ENCODE measurements at places on chromosomes 3 and 15.
A peak's percentile ranks its signal among the peaks of the same experiment; 100 is the strongest.

- DNase-seq, result no peak
Observed at GRCh38 chr3:148714521-148714920, 16.8 kb downstream of the AGTR1 start.

DNA sequence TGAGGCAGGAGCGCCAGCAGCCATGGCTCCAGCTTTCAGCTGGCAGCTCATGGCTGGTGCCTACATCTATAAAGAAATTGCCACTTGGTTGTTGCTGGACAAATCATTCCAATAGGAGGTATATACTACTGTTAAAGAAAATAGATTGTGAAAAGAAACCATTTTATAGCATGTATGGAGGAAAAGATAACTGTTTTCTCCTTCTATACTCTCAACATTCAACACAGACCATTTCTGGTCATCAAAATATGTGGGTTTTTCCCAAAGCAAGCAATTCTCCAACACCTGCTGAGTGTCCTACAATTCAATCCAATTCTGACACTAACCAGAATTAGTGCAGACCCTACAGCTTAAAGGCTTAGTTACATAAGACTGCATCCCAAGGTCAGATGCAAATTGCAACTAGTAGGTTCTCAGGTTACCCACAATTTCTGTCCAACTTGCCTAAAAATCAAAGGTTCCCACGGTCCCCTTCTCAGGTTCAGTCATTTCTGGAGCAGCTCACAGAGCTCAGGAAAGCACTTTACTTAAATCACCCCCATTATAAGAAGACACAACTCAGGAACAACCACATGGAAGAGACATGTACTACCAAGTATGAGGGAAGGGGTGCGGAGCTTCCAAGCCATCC, 42.4 kb upstream of the STRIT1 start:
- DNase-seq, result no peak

- no peak for DNase-seq
Observed at GRCh38 chr3:12158387-12159226, at the start of gene TIMP4. Gene TIMP4 (minus strand): TSS chr3:12158912. CDS start chr3:12158840, 72 bp downstream.

- DNase-seq, result peak; percentile 26
Observed at GRCh38 chr3:119305286-119305685, 11.1 kb downstream of the ARHGAP31 start.

GRCh38 chr15:41791547-41791937, 17.3 kb downstream of the MAPKBP1 start:
- no peak for DNase-seq

GRCh38 chr15:76576523-76577279, 240.1 kb downstream of the ISL2 start:
- no peak for DNase-seq

GRCh38 chr3:132004571-132004970, 30.2 kb downstream of the CPNE4 start:
- no peak for DNase-seq

DNA sequence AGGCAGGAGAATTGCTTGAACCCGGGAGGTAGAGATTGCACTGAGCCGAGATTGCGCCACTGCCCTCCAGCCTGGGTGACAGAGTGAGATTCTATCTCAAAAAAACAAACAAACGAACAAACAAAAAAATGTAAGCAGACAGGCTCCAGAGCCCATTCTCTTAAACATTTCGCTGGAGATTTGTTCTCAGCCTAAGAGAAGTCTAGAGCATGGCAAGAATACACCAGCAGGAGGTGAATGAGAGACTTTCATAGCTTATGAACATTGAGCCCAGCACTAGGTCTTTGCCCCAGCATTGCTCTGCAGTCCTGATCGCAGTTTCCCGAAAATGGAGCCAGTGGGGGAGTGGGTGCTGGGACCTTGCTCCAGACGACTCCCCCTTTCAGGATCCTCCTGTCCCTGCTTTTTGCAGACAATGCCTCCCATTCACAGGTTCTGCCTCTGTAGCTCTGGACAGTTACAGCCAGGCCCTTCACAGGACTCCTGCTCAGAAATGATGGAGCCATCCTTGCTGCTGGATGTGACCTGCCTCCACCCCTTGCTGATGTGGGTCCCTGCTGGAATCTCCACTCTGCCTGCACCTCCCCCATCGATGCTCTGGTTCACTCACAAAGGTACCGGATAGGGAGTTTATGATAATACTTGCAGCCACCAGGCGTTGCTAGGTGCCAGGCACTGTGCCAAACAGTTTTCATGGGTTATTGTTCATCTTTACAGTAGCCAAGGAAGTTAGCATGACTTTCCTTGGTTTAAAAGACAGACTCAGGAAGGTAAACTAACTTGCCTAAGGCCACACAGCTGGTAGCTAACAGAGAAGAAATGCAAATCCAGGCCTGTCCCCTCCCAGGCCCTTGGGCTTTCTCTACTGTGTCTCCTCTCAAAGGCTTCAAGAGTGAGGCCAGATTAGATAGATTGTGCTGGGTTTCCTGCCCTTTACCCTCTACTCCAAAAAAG, 329.7 kb upstream of the TLE3 start:
- DNase-seq, result no peak

DNA sequence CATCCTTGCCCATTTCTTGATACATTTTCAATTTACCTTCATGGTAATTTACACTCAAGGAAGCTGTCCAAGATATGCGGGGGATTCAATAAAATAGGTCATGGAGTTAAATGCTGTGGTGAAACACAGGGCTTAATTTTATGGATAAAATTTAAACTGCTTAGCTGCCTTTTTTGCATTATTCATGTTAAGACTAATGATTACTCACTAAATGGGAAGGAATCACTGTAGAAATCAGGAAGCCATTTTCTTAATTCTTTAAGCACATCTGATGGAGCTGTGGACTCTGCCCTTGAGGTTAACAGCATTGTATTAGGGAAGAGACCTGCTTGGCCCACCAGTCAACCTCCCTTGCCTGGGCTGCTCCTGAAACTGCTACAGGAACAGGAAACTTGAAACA, 62.5 kb upstream of the RBP1 start:
- DNase-seq, result no peak

DNA sequence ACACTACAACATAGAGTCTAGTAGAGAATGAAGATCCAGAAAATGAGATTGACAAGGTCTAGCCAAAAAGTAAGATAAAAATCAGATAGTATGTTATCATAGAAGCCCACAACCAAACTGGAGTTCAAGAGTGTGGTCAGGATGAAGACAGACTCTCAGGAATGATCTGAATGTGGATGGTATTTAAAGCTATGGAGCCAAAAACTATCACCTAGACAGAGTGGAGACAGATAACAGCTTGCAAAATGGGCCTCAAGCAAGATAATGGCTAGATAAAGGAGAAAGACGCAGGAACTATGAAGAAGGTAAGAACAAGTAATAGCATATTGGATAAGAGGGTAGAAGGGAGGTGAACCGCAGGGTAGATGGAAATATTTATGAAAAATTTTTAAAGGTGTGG, 35.4 kb downstream of the ZMAT3 start:
- no peak for DNase-seq

- no peak for DNase-seq
Observed at GRCh38 chr15:72354496-72354895, 21.3 kb downstream of the HEXA start.

GRCh38 chr15:33742306-33742705, 226.0 kb upstream of the CHRM5 start:
- no peak for DNase-seq

- DNase-seq, result peak; percentile 7
Observed at GRCh38 chr3:36197151-36197550, 183.2 kb upstream of the STAC start.

- no peak for DNase-seq
Observed at GRCh38 chr15:74453925-74454763, 6.8 kb downstream of the UBL7 start.

GRCh38 chr15:37907136-37907535, 27.3 kb upstream of the TMCO5A start:
- DNase-seq, result no peak

DNA sequence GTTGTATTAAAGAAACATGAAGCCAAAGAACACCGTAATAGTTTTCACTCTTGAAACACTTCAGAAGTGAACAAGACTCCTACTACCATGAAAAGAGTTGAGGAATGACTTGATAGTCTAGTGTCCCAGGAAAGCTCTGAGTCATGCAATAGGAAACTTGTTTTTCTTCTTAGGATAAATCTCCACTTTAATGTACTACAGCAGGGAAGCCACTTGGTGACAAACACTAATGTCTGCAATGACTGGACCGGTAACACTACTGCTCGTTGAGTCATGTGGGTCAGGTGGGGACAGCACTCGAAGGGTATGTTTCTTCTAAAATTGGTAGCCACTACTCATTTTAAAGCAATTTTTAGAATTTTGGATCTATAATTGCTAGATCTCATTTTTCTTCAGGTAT, 291.7 kb upstream of the CNTN3 start:
- DNase-seq, result no peak

DNA sequence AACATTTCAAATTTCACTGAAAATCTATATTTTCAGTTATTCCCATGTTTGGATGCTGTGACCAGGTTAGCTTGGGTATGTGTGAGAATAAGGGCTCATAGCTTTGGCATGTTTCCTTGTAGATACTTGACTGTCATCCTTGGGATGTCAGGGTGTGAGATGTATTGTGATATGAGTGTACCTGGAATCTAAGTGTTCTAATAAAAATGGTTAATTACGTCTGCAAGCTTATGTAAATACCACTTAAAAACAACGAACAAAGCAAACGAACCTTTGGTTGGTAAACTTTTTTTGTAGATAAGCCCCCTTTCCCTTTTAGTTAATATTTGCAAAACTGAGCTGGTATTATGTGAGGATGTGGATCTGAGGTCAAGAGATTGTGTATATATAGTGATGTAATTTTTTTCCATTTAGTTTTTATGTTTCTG, 63.5 kb downstream of the FNDC3B start:
- DNase-seq, result no peak

GRCh38 chr3:194198938-194199337, 63.0 kb downstream of the HES1 start:
- DNase-seq, result no peak

DNA sequence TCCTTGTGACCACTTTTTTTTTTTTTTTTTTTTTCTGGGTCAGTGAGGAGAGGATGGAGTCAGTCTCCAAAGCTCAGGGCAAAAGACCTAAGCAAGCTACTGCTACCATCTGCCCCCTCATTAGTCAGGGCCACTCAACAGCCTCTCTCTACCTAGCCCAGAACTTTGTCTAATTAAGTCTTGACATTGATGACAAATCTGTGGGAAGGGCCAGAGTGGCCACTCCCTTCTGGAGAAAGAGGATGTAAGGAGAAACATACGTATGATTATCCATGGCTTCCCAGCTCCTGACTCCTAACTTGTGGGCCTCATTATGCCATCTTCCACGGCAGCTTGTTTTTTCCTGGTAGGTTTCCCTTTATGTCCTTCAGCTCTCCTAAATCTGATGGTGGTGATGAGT, 37.9 kb downstream of the NR1I2 start:
- DNase-seq, result peak; percentile 8

- DNase-seq, result no peak
Observed at GRCh38 chr3:128858167-128858566, 21.3 kb upstream of the ACAD9 start.

- DNase-seq, result no peak
Observed at GRCh38 chr3:153768561-153769469, 352.4 kb upstream of the ARHGEF26 start.

- no peak for DNase-seq
Observed at GRCh38 chr3:126338790-126339288, 18.4 kb downstream of the KLF15 start.

DNA sequence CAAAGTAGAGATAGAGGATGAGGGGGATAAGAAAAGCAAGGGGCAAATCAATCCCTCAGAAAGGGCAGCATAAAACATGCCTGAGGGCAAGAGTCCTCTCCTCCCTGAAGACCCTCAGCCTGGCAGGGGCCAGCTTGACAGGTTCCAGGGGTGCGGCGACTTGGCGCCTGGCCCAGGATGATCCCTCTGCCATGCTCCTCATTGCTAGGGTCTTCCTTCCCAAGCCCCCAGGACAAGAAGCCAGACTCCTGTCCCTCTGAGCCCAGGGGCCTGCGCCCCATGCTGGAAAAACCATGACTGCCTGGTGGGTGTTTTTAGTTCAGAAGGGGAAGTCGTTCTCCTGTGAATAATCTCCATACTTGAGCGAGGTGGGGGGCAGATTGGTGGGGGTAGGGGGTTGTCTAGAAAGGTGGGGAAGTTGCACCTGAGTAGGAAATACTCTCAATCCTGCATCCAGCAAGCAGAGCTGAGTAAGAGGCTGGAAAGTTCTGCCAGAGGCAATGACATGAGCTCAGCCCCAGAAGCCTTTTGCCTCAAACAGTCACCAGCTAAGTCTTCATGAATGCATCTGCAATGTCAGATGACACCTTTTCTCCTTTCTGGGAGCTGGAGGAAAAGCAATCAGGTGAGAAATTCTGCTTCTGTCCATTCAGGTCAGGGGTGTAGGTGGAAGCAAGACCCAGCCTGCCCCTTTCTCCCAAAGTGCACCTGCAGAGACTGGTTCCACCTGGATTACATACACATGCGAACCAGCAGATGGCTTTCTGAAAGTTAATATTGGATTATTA, 18.3 kb downstream of the SLC12A8 start:
- DNase-seq, result no peak

DNA sequence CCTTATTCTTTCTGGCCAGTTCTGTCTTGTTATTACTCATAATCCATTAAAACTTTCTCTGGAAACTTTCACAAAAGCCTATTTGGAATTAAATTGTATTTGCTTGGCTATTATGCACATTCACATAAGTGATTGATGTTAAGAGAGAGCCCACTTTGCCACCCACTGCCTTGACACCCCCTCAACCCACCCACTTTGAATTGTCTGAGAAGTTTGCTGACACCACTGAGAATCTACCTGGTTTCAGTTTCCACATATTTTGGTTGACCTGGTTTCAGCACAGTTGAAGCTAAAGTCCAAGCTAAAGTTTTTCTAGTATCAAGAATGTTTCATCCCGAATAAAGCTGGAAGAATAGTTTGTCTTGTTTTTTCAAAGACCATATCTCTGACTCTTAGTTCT, 70.9 kb downstream of the ARMC8 start:
- DNase-seq, result no peak

GRCh38 chr15:77418391-77418965, 1.4 kb downstream of the PEAK1 start:
- no peak for DNase-seq

DNA sequence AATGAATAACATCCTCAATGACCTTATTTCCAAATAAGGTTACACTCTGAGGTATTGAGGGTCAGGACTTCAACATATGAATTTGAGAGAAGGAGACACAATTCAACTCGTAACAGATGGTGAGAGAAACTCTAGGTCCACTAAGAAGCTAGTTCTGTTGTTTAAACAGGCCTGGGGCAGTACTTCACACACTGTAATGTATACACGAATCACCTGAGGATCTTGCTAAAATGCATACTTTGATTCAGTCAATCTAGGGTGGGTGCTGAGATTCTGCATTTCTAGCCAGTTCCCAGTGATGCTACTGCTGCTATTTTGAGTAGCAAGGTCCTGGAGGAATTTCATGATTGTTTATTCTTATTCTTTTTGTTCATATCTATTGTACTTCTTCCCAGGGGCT, 186.8 kb downstream of the SATB1 start:
- DNase-seq, result no peak
